ENCODE measurements at places on chromosomes 16 and 17. TPM values are rescaled to one million over a fixed set of nuclear protein-coding genes. Genes with fewer than 3 reads are reported as not detected.
A peak's percentile ranks its signal among the peaks of the same experiment; 100 is the strongest.

Gene FN3K
- 27.9 TPM for total RNA-seq

Gene CACNG4
- 5.1 TPM for total RNA-seq

Gene COTL1
- total RNA-seq: 221 TPM

Gene MILR1
- total RNA-seq: 19.6 TPM

Gene GPR142
- total RNA-seq: not detected

Gene PRSS27
- total RNA-seq: 1.3 TPM

Gene CACNG3
- not detected for total RNA-seq

Gene EXOSC6
- 21.4 TPM for total RNA-seq

GRCh38 chr16:75789237-75789636 lies 62.9 kb upstream of the CPHXL start:
- no peak for DNase-seq

GRCh38 chr16:57873218-57873617 lies 70.9 kb upstream of the KIFC3 start:
- no peak for DNase-seq

DNA sequence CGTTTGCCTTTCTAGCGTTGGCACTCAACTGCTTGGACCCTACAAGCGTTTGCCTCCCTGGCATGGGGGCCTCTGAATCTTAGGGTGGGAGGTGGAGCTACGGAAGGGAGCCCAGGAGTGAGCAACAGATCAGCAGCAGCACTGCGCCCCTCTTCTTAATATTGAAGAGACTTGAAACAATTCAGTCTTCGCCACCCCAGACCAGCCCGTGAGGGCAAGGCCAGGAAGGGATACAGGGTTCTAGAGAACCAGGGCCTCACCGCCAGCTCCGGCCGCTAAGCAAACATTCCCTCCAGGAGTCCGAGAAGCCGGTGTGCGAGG lies 1.5 kb upstream of the GPRC5C start:
- no peak for DNase-seq

GRCh38 chr16:27952811-27953210 lies 110.7 kb downstream of the GSG1L start:
- DNase-seq: no peak

DNA sequence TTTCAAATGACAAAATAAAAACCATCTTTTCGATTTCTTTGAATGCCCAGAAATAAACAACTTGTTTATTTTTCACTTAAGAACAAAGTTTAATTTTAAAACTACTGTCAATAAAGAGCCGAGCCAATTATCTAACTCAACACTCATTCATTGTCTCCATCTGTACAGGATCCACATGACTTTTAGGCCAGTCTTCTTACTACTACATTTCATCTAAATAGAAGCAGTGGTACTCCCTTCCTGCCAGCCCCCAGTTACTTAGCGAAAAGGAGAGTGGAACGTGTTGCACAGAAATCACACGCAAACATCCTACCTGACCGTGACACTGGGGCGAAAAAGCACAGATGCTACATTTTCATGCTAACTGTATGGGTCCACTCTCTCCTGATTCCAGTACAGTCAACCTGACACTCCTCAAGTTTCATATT lies 1.2 kb downstream of the GNA13 start:
- no peak for DNase-seq

GRCh38 chr17:78818932-78819331 lies 21.7 kb downstream of the USP36 start:
- no peak for DNase-seq

GRCh38 chr17:1153795-1154546 lies 25.8 kb downstream of the ABR start:
- peak; percentile 61 for DNase-seq

- DNase-seq: no peak
Measured at GRCh38 chr17:15432807-15433611, 34.4 kb downstream of the CDRT4 start.

GRCh38 chr16:12235110-12235509 lies 258.6 kb downstream of the SNX29 start:
- DNase-seq: no peak

- DNase-seq: no peak
Measured at GRCh38 chr16:82703161-82703560, 76.4 kb downstream of the CDH13 start.

GRCh38 chr16:58451945-58452401 lies 48.0 kb upstream of the NDRG4 start:
- no peak for DNase-seq

DNA sequence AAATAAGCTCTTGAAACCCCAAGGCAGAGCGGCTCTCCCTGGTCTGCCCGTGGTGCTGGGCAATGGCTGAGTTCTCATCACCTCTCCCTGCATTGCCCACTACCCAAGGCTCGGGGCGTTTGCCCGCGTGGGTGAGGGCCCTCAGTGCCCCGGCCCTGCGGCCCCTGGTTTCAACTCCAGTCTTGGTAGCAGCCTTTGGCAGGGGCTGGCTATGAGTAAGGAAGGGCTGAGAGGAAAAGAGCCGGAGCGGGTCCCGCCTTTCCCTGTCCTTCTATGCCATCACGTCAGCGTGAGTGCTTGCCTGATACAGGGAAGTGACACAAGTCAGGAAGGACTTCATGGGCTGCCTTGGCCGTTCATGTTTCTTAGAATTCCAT lies 71.7 kb upstream of the CBX4 start:
- no peak for DNase-seq

DNA sequence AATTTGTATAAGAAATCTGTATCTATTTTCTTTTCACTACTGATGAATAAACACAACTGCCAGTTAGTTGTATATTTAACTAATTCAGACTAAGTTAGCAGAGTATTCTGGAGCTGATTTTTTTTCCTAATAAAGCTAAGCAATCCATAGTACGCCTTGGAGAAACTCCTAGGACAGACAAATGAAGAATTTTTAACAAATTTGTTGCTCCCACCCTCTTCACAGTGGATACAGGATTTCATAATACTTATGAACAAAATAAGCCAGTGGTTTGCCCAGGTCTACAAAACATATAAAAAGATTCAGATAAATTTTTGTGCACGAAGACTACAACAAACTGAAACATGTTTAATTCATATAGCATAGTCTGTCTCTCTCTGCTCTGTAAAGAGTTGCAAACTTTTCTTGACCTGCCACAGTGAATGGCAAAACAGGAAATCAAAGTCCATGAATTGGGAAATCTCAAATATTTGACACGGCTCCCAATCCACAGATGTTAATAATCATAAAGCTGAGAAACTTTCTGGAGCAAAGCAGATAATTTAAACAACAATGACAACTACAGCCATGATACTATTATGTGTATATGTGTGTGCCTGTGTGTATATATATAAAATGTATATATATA lies 594 bp upstream of the ABCA6 start:
- DNase-seq: no peak

- no peak for DNase-seq
Measured at GRCh38 chr16:66318505-66318904, 48.0 kb upstream of the CDH5 start.

GRCh38 chr17:77867976-77868713 lies 90.4 kb upstream of the TNRC6C start:
- peak; percentile 22 for DNase-seq

DNA sequence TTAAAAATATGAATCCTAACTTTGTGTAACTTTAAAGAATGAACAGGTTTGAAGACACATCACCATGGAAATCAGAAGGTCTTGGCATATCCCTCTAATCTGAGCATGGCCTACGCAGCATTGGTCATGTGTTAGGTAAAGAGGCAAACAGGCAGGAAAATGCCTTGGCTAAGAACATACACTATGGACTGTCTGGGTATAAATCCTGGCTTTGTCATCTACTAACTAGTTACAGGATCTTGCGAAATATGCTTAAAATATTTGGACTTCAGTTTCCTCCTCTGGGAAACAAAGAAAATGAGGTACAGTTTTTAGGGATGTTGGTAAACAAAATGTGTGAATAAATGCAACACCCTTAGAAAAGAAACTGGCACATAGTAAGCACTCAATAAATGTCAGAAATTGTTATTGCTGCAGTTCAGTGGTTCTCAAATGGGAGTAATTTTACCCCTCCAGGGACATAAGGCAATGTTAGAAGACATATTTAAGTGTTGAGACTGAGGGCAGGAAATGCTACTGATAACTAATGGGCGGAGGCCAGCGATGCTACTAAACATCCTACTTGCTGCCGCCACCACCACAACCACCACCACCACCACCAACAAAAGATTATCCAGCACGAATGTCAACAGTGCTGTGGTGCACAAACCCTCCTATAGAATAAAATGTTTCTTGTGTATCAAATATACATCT lies 770.8 kb upstream of the SOX9 start:
- no peak for DNase-seq

- no peak for DNase-seq
Measured at GRCh38 chr16:16082255-16082654, 132.8 kb downstream of the ABCC1 start.

DNA sequence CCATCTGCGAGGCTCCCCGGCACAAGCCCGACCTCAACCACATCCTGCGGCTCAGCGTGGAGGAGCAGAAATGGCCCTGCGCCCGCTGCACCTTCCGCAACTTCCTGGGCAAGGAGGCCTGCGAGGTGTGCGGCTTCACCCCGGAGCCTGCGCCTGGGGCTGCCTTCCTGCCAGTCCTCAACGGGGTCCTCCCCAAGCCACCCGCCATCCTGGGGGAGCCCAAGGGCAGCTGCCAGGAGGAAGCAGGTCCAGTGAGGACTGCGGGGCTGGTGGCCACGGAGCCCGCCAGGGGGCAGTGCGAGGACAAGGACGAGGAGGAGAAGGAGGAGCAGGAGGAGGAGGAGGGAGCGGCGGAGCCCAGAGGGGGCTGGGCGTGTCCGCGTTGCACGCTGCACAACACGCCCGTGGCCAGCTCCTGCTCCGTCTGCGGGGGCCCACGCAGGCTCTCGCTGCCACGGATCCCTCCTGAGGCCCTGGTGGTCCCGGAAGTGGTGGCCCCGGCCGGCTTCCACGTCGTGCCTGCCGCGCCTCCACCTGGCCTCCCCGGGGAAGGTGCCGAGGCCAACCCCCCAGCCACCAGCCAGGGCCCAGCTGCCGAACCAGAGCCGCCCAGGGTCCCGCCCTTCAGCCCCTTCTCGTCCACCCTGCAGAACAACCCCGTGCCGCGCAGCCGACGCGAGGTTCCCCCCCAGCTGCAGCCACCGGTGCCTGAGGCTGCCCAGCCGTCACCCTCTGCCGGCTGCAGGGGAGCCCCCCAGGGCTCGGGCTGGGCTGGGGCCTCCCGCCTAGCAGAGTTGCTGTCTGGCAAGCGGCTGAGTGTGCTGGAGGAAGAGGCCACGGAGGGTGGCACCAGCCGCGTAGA lies 13.1 kb upstream of the PRR35 start:
- DNase-seq: peak; percentile 78

- no peak for DNase-seq
Measured at GRCh38 chr17:9020824-9021157, 519 bp upstream of the NTN1 start.

DNA sequence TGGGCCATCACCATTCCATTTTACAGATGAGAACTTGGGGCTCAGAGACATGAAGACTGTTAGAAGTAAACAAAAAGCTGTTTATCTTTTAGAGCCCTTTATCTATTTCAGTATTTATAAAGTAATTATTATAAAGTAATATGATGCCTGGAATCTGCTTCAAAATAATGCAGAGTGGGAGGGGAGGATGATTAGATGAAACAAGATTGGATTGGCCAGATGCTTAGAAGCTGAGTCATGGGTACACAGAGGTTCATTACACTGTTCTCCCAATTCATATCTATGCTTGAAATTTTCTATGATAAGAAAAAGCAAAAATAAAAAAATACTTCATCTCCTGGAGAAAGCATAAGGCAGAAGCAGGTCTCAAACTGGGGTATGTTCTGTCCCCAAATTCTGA lies 29.4 kb downstream of the TOM1L2 start:
- DNase-seq: no peak

DNA sequence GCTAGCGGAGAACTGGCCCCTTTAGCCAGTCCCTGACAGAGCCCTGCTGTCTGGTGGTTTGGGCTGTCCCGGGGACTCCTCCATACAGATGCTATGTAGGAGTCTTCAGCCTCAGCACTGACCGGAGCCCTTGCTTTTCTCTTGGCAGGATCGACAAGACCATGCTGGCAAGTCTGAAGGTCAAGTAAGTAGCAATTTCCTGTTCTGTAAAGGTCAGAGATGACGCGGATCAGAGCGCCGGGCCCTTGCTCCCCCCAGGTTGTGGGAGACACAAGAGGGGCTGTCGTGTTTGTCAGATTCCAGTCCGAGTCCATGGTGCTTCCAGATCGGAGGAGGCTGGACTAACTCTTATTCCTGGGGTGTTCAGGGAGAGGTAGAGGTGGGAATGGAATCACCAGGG lies 4.1 kb downstream of the RAP1GAP2 start:
- DNase-seq: no peak

DNA sequence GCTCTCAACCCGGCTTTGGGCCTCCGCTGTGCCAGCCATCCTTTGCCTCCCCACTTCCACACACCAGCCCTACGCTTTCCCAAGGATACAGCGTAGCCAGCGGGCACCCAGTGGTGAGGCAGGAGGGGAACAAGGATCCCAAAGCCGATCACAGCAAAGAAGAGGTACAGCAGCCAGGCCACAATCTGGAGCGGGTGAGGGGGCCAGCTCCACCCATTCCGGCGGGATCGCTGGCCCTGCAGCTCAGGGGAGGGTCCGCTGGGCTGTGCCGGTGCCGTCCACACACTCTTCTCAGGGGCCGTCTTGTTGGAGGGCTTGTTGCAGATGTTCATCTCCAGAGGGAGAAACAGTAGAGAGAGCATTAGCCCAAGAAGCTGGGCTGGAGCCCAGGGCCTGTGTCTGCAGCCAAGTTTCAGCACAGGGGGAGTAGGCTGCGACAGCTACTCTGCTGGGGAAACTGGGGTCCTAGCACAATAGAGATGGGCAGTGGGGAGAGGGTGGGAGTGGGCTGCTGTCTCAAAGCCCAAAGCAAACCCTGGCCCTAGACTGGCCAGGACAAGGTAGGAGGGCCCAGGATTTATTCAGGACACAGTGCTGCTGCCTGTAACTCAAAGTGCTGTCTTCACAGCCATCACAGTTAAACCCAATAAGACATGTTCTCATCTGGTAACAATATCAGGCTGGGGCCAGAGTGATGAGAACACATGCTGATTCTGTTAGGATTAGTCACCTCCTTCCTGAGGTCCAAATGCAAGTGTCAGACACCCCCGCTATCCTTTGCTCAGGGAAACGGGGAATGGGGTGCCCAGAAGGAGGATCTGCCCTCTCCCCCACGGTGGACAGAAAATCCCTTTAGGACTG lies 9.9 kb downstream of the ZDHHC1 start:
- DNase-seq: no peak

GRCh38 chr16:54216268-54216667 lies 70.3 kb downstream of the IRX3 start:
- DNase-seq: no peak

- peak; percentile 85 for DNase-seq
Measured at GRCh38 chr17:28747051-28747691, 3.4 kb downstream of the TRAF4 start.

DNA sequence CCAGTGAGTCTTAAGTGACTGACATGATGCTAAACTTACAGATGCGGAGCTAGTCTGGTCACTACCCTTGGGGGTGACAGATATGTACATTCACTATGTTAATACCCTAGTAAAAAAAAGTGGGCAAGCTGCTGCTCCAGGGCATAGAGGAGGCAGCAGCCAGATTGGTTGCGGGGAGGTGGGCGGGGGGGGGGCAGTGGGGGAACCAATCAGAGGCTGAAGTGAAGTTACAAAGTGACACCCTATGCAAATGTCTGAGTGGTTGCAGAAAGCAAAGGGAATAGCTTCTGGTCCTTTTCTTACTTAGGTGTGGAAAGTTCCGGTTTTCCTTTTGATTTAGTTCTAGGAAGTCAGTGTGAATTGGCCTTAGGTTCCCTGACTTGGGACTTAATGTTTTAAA lies 12.1 kb downstream of the NDEL1 start:
- no peak for DNase-seq

- DNase-seq: peak; percentile 56
Measured at GRCh38 chr17:16491703-16492612, at the start of gene LRRC75A. Gene LRRC75A, minus strand, starts transcription at chr17:16492193. Its CDS starts 203 bp downstream, at chr17:16491990.
